ENCODE measurements at places on chromosomes 16 and 17.

- DNase-seq: peak; percentile 29
These were observed 196.2 kb downstream of the LGALS9B start for GRCh38 chr17:20271011-20271610.

DNA sequence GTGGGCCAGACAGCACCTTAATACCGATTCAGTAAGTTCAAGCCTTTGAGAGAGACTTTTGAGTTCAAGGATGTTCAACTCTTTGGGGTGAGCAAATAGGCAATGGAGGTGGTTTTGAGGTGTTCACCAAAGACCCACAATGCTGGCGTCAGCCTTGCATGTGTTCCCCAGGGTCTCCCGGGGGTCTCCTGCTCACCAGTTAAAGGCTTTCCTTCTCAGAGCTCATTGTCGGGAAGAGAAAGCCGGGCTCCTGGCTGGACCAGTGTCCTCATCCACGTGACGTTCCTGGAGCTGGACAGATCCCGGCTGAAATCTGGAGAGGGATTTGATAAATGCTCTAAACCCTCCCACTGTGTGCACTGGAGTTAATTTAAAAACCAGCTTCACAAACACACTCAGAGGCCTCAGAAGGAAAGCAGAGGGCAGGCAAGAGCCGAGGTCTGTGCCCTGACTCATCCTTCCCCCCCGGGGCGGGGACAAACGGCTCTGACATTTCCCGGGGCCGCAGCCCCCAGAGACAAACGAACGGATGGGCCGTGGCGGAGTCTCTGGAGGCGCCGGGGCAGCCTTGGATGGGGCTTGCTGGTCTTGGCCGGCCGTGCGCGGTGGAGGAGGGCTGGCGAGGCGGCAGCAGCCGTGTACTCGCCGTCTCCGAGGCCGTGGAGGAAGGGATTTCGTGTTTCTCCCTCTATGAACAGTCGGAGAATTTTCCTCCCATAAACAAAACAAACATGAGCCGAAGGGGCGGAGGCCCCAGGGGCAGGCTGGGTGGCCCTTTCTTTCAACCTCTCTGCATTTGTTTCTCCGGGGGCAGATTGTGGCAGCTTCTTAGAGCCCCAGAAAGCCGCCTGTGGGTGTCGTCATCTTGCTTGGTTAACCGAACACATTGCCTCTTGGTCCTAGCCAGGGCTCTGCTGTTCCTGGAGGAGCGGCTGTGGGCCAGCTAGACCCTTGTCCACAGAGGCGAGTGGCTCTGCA lies 94.2 kb downstream of the NTN1 start:
- peak; percentile 53 for DNase-seq

GRCh38 chr16:57704011-57704904 lies 9.7 kb downstream of the DRC7 start:
- DNase-seq: no peak

- no peak for DNase-seq
These were observed 20.7 kb downstream of the DNAH9 start for GRCh38 chr17:11618861-11619566.

DNA sequence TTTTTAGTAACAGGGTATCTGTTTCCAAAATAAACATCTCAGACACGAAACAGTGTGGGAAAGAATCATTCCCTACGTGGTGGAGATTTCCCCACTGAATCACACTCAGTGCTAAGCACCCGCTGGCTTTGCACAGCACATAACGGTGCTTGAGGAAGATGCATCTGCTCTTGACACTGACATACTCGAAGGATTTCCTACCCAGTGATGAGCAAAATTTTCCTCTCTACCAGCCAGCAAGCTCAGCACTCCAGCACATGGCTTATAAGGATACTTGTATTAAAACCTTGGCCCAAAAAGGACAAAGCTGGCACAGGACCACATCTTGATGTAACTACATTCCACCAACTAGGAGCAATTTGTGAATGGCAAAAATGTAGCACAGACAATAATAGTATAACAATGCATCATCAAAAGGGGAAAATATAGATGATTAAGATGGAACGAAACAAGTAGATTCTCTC lies 59.0 kb downstream of the ANKFY1 start:
- peak; percentile 92 for DNase-seq

DNA sequence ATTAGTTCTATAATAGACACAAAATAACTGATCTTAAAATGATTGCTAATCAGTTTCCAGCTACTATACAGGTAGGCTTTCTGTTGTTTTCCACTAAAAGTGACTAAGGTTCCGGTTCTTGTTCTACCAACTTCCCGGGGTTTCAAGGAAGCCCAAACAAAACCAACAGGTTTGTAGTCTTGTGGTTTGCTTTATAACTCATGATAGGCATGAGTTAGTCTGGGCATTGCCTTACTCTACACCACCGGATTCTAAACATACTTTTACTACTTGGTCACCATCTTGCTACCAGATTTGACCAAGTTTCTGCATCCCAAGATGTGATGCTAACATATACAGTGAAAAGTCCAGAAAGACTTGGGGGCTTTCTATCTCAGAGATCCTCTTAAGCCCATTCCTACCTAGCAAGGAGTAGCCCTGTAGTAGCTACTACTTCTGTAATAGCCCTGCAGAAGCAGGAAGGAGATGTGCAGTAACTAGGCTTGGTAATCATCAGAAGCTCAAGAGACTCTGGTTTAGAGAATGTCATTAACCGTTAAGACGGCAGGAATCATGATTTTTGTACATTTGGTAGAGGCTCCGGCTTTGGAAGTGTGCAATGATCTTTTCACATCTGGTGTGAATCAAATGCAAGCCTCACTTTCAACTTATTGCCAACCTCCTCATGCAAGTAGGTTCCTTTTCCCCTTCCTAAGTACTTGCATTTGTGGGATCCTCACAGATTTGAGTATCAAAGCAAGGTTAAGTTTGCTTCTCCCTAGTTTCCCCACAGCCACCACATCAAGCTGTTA lies 1.6 kb downstream of the FAM117A start:
- no peak for DNase-seq

DNA sequence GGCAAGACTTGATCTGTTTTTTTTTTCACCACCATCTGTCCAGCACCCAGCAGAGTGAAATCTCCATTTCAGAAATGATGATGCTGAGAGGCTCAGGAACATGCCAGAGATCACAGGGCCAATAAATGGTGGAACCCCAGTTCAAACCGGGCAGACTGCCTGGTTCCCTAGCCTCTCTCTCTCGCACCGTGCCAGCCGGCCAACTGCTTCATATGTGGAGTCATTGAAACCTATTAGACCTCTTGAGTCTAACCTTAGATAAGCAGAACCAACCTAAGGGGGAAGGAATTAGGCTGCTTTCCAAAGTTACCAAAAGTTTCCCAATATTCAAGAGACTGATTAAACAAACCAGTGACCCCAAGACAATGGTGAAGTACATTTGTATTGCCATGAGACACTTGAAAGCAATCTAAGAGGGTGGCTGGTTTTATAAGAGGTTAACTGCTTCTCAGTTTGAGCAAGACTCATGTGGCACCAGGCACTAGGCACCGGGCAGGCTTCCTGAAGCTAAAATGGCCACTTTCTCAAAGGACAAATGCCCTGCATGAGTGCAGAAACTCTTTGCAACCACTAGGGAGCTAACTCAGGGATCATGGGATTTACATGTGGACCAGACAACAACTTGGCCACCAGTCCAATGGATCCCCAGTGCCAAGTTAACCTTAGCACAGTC lies 18.4 kb downstream of the TOX3 start:
- no peak for DNase-seq

DNA sequence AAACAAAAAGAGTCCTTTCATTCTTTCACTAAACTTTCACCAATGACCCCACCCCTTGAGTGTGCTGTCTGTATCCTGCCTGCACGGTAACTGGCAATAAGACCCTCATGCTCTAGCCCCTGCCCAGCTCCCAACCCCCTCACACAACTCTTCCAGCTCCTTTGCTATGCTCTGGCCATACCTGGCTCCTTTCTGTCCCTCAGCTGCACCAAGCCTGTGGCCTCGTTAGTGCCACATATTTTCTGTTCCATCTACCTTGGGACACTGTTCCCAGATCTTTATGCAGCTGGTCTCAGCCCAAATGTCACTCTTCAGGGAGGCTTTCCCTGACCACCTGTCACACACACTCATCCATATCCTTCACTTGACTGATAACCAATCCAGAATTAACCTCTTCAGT lies 47.3 kb downstream of the C16orf82 start:
- no peak for DNase-seq

- DNase-seq: no peak
These were observed 8.9 kb upstream of the TMEM132E start for GRCh38 chr17:34570506-34570905.

- DNase-seq: no peak
These were observed 252.4 kb downstream of the GRIN2A start for GRCh38 chr16:9929836-9930235.

GRCh38 chr17:82060001-82060380 lies 5.6 kb downstream of the DUS1L start:
- DNase-seq: no peak

All from choroid plexus epithelial cell (primary cell).